ENCODE measurements at places on chromosomes 1 and 21. TPM values are rescaled to one million over a fixed set of nuclear protein-coding genes. Genes with fewer than 3 reads are reported as not detected.

DNA sequence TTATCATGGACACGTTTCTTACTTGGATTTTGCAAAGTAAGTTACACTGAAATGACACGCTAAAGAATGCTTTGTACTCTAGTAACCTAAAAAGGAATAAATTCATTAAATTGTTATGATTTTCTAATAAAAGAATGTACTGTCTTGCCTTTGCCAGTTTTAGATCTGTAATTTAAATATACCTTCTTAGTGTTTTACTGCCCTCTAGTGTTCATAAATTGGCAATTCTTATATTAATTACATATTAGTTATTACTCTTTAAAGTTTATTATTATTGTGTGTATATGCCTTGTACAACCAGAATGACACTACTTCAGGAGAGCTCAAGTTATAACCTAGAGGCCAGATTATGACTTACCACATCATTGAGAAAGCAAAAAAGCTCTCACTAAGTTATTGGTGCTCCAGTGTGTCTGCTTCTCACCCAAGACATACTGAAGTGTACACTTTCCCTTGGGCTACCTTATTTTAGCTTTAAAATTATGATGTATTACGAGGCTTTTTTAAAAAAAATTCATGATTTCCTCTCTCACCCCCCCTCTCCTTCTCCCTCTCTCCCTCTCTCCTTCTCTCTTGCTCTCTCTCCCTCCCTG, 169.9 kb downstream of the HS2ST1 start:
- DNase-seq, result peak; percentile 4

DNA sequence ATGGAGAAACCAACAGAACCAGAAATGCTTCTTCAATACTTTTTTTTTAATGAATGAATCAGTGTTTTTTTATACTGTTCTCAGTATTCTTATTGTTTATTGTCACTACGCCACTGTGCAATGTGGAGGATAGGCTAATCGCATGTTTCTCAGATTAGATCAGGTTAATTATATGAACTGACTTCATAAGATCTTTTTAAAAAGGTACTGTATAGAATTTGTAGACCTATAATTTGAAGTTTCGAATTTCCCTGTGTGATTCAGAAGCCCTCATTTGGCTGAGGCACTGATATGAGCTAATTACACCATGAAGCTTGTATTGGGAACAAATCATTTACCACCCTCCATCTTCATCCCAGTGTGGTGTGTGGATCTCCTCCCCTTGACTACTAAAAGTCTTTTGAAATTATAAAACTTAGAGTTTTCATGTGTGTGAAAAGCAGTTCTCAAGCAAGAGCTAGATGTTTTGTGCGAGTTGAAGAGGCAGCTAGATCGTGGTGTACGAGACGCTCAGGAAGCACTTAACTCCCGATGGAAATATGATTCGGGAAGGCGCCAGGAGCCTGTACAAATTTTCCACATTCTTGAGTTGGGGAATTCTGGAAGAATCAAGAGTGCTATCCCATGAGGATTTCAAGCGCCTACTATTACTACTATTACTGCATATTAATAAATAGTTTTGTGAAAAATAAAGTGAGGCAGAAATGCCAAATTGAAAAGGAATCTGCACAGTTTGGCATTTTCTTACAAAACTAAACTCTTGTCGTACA, 52.1 kb upstream of the KCNE2 start:
- no peak for DNase-seq

ASCL5 gene
- polyA plus RNA-seq, result 0.31 TPM

DNA sequence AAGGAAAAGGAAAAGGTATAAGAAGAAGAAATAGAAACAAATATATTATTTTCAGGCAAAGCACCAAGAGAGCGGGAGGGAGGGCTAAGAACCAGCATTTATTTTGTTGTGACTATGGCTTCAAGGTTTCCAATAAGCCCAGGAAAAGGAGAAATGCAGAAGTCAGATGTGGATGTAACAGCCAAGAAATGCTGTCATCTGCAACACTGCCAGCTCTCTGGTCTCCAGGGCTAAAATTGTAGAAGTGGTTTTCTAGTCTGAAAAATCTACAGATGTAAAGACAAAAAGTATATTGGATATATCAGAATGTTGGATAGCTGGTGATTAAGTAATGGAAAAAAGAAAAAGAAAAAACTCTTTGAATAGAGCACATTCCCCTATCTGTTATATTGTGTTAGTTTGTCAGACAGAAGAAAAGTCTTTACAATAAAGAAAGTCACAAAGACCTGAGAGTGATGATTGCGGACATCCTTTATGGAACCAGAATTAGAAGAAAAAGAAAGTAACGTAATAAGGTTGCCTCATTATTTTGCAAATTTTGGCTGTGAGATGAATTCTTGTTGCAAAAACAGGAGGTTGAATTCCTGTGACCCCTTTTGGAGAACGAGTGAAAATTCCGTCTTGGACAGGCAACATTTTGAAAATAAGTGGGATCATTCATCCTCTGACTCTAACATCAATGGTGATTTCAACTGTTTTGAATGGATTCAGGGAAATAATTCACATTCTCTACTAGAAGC, 938.1 kb downstream of the TTLL7 start:
- no peak for DNase-seq

- DNase-seq, result no peak
These were observed 81.5 kb upstream of the MROH9 start for GRCh38 chr1:170853867-170854266.

DNA sequence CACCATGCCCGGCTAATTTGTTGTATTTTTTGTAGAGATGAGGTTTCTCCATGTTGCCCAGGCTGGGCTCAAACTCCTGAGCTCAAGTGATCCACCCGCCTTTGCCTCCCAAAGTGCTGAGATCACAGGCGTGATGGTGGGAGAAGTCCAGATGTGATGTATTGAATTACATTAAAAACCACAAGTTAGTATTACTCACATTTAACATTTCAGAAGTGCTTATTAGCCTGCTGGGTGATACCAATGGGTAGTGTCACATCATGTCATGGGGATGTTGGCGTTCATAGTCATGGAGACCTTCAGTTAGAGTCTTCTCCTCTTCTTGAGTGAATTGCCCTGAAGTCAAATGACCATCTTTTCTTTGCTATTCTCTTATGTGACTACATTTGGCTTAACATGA, 63.6 kb upstream of the VAMP3 start:
- no peak for DNase-seq

GRCh38 chr1:239635276-239635675, 248.9 kb downstream of the CHRM3 start:
- DNase-seq, result no peak

MMEL1 gene
- polyA plus RNA-seq, result 1.9 TPM

OR2L2 gene
- 0.04 TPM for polyA plus RNA-seq

- no peak for DNase-seq
These were observed 402.0 kb downstream of the MATN1 start for GRCh38 chr1:30321246-30321910.

DNA sequence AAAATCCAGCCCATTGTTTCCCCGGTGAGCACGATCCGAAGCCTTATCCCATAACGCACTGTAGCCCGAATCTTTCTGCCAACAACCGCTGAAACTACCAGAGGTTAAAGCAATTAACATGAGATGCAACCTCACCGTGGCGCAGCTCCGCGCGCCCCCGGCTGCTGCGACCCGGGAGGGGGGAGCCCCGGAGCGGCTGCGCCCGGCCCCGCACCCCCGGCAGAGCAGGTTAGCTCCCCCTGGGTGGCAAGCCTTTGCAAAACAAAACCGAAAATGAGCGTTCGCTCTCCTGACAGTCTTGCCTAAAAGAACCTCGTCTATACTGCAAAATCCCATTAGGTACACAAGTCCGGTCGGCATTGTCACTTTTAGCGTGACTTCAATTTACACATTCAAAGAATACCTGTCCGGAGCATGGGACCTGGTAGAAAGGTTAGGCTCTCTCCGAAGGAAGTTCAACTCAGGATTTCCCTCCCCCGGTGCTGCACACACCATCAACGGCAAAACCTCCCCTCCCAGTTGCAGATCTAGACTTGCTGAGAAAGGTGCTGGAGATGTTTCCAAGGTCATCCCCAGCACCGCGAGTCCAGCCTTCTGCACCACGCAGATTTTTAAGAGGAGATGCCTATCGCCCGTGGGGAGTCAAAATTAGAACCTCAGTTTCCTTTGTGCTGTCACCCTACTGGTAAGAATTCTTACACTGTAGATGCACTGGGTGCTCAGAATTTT, 107.5 kb downstream of the ZNF281 start:
- DNase-seq, result no peak

DNA sequence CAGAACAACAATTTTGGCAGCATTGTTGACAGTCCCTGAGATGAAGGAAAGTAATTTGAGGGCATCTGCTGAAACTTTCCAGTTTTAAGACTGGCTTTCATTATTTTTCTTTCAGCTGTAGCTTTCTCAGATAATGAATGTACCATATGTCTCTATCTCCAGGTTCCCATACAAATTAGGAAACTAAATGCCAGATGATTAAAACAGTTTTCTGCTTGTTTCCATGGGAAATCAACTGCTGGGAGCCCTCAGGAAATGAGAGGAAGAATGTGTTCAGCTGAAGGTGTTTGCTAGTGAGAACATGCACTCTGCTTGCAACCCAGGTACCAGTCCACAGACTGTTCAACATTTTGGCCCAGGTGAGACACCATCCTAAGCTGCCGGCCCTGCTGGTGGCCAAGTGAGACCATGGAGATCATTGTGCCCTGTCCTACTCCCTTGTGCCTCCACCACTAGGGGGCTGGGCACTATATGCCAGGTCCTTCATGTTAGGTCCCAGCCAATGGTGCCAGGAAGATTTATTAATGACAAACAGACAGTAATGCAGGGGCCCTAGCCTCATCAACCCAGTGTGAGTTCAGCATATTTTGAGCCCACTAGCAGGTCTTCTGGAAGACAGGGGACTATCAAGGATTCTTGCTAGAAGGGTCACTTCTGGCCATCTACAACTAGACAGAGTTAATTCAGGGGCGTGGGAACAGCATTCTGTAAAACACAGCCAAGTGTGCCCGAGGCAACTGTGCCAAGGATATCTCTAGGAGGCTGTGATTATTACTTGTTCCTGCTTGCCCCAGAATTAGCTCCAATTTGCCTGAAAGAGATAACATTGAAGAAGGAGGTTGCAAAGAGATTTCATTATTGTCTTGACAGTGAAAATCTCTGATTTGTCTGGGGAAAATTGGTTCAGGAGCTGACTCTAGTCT, 17.0 kb upstream of the LRRC8C start:
- no peak for DNase-seq

PIGC gene
- 56.4 TPM for polyA plus RNA-seq

- no peak for DNase-seq
These were observed 2.7 kb upstream of the PRDM16 start for GRCh38 chr1:3066250-3066711.

- no peak for DNase-seq
These were observed 3.2 kb upstream of the GSTM2 start for GRCh38 chr1:109664671-109665070.

Measured in right renal pelvis (tissue), 4 donors.